ENCODE measurements at places on chromosomes 4 and X.

GRCh38 chr4:25098964-25099891, 61.0 kb downstream of the SEPSECS start:
- DNase-seq, result no peak

GRCh38 chr4:127777487-127777886, 4.6 kb upstream of the HSPA4L start:
- no peak for DNase-seq

DNA sequence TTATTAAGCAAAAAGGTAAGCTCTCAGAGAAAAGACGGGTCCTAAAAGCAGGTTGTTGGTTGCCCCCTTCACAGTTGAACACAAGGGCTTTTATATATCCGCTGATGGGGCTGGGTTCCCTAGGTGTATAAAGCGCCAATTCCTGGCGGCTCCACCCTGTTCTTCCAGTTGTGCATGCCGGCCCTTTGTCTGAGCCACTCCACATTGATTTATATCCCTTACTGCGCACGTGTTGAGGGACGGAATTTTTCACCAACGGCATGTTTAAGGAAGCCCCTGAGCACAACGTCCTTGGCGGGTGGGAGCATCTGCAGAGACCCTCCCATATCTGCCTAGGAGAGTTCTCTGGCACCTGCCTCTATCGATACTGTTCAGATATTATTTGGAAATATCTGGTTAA, 135.7 kb downstream of the DTHD1 start:
- DNase-seq, result no peak

DNA sequence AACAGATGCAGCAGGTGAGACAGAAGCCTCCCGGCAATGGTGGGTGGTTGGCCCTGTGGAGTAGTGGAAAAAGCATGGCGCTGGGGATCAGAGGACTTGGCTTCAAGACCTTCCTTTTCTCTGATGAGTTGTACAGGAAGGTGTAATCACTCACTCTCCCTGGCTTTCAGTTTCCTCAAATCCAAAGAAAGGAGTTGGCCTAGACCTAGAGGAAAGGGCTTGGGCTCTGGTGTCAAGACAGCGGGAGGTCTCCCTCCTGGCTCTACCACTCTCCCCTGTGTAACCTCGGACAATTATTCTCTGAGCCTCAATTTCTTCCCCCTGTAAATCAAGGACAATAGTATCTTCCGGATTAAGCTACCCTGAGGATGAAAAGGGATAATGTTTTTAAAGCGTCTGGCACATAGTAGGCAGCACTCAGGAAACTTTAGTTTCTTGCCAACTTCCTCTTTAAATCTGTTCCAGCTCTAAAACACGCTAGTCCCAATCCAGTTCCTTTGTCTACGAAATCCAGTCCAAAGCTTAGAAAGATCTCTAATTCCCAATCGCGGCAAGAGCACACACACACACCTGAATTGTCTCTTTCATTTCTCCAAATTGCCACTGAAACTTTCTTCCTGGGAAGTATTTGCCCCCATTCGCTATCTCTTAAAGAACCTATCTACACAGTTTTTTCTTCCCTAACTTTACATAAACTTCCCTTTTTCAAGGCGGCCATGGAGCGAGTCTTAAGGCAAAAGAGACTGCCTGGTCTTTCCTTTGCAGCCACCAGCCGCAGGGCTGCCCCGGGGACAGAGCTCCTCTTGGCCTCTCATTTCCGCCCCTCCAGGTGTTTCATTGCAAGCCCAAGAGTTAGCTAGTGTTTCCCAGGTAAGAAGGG, 29.9 kb upstream of the GPC4 start:
- no peak for DNase-seq

GRCh38 chr4:89939546-89939945, 44.9 kb downstream of the MMRN1 start:
- no peak for DNase-seq

GRCh38 chr4:104492183-104492771, 2.4 kb downstream of the CXXC4 start:
- DNase-seq, result no peak

GRCh38 chrX:106726485-106727437, at the start of gene RNF128:
Gene RNF128, plus strand, starts transcription at chrX:106726701. Its CDS starts 213 bp downstream, at chrX:106726914.
- no peak for DNase-seq

GRCh38 chr4:125551967-125552366, 237.2 kb downstream of the FAT4 start:
- DNase-seq, result no peak

DNA sequence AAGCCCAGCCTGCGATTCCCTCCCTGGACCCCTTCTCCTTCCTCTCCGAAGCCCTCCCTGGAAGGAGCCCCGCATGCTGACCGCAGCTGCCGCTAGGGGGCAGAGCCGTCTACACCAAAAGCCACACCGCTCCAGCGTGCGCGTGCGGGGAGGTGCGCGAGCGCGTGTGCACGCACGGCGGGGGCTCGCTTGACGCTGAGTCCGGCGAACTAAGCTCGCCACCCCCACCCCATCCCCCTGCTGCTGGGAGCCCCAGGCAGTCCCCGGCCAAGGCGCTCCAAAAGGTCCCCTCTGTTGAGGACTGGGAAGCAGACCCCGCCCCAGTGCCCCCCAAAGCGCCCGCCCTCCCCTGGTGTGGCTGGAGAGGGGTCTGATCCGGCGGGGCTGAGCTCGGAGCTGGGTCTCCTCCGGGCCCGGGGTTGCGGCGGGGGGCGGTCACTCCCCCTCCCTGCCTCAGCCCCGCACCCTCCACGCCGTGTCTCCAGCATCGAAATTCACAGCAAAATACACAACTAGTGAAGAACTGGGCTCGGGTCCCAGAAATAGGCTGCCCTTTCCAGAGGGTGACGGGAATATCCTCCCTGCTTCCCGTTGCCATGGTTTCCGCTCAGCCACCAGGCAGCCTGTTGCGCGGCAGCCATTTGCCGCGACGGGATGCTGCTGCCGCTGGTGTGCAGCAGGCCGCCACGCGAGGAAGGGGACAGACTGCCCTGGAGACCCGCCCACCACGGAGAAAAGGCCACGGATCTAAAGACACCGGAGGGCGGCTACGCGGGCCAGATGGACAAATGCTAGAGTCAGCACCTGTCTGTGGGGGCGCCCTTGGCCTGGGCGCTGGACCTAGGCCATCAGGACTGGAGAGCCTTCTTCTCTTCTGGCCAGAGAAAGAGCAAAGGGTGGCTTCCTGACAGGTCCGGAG, 11.2 kb upstream of the CCNQ start:
- DNase-seq, result peak; percentile 0

- no peak for DNase-seq
Measured at GRCh38 chrX:72041871-72042851, 89.6 kb downstream of the RTL5 start.
